ENCODE measurements at places on chromosomes 7 and 10. TPM values are rescaled to one million over a fixed set of nuclear protein-coding genes. Genes with fewer than 3 reads are reported as not detected.

ATG9B gene
- 9.6 TPM for total RNA-seq

BRI3 gene
- 44.5 TPM for total RNA-seq

COG5 gene
- 32.1 TPM for total RNA-seq

ABCC2 gene
- total RNA-seq: 1.3 TPM

NEBL gene
- not detected for total RNA-seq

GRID2IP gene
- total RNA-seq: not detected

LRMDA gene
- not detected for total RNA-seq

CH25H gene
- total RNA-seq: not detected

ETV1 gene
- 0.41 TPM for total RNA-seq

SORCS1 gene
- not detected for total RNA-seq

UPK3B gene
- total RNA-seq: 1.1 TPM

Data from T-helper 2 cell treated with Interferon-gamma antibody and Interleukin-4, amounts not matched to agents 100 ng/mL and 5 ng/mL, for 36 hours (primary cell).